ENCODE measurements at places on chromosomes 4 and X.
A peak's percentile ranks its signal among the peaks of the same experiment; 100 is the strongest.

DNA sequence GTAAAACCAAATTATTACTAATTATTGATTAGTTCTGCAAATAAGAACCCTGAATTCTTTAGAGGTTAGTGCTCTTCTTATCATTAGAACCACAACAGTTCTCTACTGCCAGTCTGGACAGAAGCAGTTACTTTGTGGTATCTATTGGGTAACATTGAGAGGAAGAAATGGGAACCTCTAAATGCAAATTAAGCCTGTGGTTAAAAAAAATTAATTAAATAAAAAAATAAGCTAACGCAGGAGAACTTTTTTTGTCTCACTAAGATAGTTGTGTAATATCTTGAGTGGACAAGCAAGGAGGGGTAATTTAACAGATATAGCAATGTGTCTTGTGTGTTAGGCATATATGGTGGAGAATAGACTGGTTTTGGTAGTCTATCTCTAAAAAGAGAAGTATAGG is 32.9 kb upstream of the TET2 start:
- DNase-seq = no peak

DNA sequence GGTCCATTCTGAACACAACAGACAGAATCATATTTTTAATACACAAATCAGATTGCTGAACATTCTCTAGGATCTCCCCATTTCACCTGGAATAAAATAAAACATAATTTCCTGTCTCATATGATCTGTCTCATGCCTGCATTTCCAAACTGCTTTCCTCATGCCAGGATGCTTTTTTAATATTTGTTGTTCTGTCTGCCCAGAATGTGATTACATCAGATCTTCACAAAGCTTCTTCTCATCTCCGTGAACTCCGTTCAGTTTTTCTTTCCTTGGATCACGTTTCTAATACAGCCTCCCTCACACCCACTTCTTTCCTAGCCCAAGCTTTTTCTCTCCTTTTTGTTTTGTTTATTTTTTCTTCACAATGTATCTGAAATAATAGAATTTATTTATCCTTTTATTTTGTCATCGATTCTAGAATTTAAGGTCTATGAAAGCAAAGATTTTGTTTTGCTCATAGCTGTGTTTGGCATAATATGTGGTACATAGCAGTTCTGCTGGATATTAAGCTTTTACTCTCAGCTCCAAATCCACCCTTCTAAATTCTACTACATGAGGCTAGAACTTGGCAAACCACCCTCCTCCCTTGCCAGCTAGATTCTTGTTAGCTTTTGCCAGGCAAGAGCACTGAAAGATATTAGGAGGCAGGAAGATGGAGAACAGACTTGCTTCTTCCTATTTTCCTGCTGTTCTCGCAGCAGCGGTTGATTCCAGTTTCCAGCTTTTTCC is 165.5 kb upstream of the SLIT2 start:
- no peak for DNase-seq

DNA sequence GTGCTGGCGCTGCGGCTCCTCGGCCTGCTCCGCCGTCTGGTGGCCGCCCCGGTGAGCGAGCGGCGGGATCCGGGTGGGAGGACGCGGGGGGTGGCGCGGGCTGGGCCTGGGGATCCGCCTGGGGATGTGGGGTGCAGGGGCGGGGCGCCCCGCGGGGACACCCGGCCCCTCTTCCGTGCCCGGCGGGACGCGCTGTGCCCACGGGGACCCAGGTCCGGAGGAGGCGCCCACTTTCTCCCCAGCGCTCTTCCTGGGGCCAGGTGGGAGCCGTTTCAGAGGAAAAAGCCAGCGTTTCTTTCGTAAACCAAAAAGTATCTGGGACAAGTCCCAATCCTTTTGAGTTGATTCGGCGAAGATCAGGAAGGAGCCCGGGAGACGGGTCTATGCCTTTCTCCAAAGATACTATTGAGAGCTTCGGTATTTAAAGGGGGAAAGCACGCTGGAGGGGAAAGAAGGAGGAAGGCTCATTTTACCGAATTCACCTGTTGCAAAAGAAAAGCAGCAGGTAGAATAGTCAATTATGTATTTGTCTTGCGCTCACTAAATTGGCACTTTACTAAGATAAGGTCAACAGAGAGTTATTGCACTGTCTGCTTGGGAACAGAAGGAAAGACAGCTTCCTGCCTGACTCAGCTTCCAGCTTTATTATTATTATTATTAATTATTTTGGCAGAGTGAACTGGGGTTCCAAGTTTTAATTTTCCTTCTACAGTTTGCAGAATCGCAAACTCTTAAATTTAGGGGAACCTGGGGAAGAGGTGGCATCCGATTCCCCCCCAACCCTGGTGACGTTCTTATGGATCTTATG is 81.5 kb upstream of the CD99 start:
- DNase-seq = no peak

DNA sequence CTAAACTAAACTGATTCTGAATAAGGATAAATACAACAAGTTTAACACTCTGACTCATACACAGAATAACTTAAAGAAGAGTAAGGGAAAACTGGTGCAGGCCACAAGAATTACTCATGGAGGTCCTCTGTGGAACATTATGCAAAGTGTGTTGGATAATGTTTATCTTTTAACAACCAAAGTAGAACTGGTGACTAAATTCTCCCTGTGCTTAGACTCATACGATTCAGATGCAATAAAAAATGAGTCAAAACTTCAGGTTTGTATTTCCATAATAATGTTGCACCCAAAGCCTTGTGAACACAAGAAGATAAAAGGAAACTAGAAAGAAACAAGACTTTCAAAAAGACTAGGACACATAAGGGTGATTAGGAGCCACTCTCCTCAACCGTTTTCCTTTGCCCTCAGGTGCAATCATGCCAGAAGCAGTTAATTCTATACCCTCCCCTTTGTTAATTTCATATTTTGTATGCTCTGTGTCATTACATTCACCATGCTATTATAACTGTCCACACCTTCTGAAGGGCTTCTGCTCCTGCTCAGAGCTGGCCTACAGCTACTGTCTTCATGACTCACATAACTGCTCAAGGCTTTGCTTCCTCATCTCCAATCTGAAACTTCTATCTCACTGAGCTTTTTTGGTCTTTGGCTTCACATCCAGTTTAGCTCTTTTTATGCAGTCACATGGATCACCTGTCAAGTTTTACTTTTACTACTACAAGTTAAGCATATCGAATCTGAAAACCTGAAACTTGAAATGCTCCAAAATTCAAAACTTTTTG is 60.2 kb downstream of the KCNIP4 start:
- no peak for DNase-seq

GRCh38 chr4:72283357-72283756 is 251.6 kb downstream of the NPFFR2 start:
- no peak for DNase-seq

- DNase-seq = no peak
Observed at GRCh38 chr4:167842487-167842886, 249.8 kb upstream of the ANXA10 start.

DNA sequence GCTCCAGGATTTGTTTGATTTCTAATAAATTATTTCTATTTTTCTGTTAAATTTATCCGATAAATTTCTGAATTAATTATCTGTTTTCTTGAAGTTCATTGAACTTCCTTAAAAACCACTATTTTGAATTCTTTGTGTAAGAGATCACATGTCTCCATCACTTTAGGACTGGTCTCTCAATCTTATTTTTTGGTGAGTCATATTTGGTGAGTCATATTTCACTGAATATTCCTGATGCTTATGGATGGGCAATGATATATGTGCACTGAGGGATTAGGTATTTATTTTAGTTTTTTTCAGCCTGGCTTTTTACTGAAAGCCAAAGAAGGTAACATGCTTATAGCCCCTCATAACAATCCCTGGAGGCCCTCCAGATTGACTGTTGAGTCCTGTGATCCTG is 48.5 kb upstream of the IL15 start:
- DNase-seq = no peak

DNA sequence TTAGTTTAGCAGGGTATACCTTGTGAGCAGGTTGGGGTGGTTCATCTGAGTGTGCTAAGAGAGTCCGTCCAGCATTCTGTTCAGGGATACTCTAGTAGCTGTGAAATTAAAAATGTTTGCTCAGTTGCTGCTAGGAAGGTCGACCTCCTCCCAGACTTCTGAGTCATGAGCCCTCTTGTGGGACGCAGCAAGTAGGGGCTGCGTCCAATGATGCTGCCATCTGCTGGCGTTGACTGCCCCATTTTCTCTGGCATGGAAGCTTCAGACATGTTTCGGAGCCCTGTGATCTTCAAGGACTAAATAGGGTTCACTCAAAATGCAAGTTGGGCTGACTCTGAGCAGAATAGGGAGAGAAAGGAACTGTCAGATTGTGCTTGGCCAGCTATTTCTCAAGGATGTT is 201.0 kb upstream of the ARSJ start:
- DNase-seq = no peak

GRCh38 chrX:108059801-108060200 is 14.9 kb downstream of the VSIG1 start:
- no peak for DNase-seq

DNA sequence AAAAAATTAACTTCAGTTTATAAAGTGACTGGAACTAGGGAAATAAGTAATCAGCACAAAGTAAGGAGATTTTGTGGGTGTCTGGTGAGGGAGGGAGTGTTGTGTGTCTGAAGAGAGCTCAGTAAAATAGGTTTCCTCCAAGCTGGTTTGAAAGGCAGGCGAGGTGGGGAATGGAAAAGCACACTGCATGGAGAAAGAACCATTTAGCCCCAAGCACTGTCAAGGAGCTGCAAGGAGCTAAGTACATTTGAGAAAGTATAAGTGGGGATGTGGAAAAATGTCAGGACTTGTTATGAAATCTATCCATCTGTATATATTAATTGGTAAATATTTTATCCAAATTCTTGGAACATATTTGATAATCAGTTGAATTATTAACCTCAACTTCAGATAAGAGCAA is 956 bp downstream of the C4orf51 start:
- no peak for DNase-seq

DNA sequence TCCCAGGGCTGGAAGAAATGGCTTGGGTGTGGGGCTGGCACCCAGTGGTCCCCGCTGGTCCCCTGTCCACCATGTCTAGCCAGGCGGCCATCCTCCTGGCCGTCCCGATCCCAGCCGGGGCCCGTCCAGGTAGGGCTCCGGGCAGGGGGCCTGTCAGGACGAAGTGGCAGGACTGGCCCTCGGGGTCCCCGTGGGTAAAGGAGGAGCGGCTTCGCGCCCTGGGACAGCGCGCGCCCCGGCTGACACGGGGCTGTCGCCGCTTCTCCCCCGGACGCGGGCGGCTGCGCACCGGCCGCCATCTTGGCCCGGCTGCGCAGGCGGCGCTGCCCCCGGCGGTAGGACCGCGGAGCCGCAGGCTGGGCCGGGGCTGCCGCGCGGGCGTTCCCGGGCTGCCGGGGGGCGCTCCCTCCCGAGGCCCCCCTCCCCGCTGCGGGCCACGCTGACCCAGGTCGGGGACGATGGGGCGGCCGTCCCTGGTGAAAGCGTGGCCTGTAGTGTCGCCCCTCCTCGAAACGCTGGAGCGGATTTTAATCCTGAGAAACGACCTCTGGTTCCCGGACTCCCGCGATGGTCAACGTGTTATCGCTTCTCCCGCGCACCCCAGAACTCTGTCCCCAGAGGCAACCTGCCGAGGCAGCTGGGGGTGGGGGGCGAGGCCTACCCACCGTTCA is 60.4 kb upstream of the BCOR start:
- peak; percentile 35 for DNase-seq

- no peak for DNase-seq
Observed at GRCh38 chr4:79695848-79696247, 287.8 kb upstream of the GK2 start.

DNA sequence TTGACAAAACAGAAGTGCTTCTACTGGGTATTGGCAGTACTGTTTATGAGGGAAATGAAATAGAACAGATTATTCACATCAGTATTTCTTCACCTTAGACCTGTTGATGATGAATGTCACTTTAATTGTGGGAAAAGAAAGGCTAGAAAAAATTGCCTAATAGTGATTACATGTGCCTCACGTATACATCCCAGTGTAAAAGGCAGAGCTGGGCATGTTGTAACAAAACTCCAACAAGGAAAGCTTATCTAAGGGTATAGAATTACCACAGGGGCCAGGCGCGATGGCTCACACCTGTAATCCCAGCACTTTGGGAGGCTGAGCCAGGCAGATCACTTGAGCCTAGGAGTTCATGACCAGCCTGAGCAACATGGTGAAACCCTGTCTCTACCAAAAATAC is 4.2 kb downstream of the PGM2 start:
- peak; percentile 5 for DNase-seq

GRCh38 chrX:115413246-115413878 is 123.8 kb downstream of the LUZP4 start:
- DNase-seq = no peak

GRCh38 chr4:93355411-93355810 is 473.1 kb upstream of the ATOH1 start:
- no peak for DNase-seq

DNA sequence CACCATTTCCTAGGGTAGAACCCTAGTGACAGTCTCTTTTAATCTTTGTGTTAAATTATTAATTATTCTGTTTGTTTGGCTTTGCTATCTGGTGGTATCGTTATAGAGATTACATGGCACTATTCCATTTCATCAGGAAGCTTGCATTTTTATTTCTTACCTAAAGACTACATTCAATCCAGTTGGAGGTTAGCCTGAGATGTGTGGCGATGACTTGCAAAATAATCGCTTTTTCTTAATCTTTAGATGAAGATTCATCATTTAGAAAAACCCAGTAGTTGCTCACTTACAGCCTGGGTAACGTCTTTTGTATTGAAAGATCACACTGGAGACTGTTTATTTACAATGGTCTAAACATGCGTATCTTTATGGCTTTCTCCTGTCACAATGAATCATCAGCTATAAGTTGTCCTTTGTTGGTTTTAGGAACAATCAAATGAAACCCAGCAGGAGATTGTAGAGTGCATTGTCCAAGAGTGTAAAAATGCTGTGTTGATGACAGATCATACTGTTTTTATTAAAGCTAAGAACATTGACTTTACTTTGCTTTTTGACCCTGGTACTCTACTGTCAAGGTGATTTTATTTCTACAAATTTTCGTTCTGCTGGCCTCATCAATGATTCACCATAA is 281.7 kb upstream of the PITX2 start:
- no peak for DNase-seq

GRCh38 chr4:68349279-68349648 is 626 bp downstream of the YTHDC1 start:
- no peak for DNase-seq

- no peak for DNase-seq
Observed at GRCh38 chr4:4182835-4183568, 43.7 kb downstream of the OTOP1 start.

DNA sequence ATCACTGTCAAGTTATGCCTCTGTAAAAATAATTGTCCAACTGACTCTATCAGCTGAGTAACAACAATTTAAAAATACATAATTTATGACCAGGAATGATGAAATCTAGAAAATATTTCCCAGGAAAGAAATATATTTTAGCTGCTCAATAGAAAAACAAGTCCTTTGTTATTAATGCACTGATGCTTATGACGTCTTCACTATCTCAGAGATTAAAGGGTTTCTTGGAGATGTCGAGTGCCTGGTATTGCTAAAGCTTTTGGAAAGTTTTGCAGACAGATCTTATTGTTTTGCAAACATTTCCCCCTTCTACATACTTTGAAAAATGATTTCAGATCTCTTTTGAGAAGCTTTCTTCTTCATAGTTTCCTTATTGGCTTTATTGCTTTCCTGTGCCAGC is 154.6 kb upstream of the RPS6KA3 start:
- DNase-seq = no peak
